ENCODE measurements at places on chromosomes 4 and X.

DNA sequence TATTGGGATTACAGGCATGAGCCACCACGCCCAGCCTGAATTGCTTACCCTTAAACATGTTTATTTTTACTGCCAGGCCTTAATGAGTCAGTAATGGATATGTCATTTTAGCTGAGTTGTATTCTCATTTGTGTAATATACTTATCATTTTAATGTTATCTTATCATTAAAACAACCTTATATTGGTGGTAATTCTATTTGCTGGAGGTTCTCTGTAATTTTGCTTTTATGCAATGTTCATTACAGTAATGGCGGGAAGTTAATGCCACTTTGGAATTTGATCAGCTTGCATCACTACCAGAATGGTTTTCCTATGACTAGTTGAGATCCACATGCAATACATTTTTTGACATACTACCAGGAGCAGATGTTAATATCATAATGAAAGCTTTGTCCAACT, 6.3 kb upstream of the PGAM4 start:
- peak; percentile 3 for DNase-seq

DNA sequence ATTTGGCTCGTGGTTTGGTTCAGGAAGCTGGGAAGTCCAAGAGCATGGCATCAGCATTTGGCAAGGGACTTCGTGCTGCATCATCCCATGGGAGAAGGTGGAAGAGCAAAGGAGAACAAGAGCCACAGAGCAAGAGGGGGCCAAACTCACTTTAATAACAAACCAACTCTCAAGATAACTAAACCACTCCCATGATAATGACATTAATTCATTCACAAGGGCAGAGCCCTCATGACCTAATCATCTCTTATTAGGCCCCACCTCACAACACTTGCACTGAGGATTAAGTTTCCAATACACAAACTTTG, 113.4 kb upstream of the ATXN3L start:
- DNase-seq, result no peak

DNA sequence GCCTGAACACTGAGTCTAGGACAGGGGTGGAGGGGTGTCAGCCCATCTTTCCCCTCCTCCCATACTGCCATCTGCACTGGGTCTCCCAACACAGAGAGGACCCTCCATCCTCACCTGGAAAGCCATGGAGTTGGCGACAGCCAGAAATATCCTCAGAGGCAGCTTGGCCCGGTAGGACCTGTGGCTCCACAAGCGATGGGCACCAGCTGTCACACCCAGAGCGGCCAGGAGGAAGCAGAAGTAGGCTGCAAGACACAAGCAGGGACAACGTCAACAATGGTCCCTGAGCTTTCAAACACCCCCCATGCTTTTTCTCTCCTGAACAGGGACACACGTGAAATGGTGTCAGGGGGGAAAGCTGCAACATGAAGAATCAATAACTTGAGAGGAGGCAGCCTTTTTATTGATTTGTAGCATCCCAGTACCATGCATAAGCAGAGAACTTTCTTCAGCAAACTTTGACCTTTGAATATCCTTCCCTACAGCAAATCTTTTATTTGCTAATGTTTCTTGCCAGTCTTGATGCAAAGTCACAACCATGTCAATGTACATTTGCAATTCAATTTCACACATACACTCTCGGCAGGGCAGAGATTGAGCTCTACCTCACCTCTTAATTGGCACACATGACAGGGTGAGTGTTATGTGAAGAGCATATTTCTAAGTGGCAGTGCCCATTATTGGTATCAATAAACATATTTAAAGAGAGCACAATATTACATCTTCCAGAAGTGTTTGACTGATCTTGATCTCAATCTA, 93.2 kb downstream of the SCD5 start:
- no peak for DNase-seq

GRCh38 chr4:181517491-181517890, 725.7 kb upstream of the TENM3 start:
- DNase-seq, result no peak

- no peak for DNase-seq
Observed at GRCh38 chr4:13527981-13528820, 16.1 kb downstream of the NKX3-2 start.

DNA sequence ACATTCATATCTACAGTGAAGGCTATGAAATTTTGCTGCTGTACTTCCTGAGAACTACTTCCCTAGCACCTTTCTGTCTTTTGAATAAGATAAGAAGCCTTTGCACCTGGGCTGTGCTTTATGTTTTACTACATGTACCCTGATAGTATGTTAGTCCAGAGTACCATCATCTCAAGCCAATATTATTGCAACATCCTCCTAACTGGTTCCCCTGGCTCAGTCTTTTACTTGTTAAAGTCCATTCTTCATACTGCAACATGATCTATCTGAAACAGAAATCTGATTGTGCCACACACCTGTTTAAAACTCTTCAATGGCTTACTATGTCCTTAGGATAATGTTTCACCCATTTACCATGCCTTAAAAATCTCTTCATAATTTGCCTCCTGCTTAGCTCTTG, 102.3 kb downstream of the AGTR2 start:
- no peak for DNase-seq

- DNase-seq, result no peak
Observed at GRCh38 chr4:987624-988513, 1.0 kb downstream of the IDUA start.

DNA sequence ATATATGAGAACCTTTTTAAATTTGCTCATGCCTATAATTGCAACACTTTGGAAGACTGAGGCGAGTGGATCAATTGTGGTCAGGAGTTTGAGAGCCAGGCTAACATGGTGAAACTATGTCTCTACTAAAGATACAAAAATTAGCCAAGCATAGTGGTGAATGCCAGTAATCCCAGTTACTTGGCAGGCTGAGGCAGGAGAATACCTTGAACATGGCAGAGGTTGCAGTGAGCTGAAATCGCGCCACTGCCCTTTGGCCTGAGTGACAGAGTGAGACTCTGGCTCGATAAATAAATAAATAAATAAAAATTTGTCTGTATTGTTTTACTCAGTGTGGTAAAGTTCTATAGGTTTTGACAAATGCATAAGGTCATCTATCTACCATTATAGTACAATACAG, 218.2 kb downstream of the ZC4H2 start:
- no peak for DNase-seq

- DNase-seq, result no peak
Observed at GRCh38 chr4:88244816-88245579, 39.4 kb downstream of the PPM1K start.

DNA sequence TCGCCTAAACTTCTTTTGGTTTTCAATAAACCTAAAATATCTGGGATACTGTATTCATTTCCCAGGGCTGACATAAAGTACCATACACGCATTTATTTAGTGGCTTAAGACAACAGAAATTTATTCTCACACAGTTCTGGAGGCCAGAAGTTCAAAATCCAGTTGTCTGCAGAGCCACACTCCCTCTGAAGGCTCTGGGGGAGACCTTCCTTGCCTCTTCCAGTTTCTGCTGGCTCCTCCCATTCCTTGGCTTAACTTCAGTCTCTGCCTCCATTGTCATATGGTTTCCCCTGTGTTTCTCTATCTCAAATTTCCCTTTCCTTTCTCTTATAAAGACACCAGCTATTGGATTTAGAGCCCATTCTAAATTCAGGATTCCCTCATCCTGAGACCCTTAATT, 44.4 kb downstream of the NR3C2 start:
- no peak for DNase-seq

- DNase-seq, result no peak
Observed at GRCh38 chr4:85717847-85718246, 242.9 kb downstream of the ARHGAP24 start.

- no peak for DNase-seq
Observed at GRCh38 chr4:103429283-103429682, 231.1 kb upstream of the CENPE start.

- DNase-seq, result no peak
Observed at GRCh38 chrX:50827996-50828395, 14.0 kb upstream of the SHROOM4 start.

DNA sequence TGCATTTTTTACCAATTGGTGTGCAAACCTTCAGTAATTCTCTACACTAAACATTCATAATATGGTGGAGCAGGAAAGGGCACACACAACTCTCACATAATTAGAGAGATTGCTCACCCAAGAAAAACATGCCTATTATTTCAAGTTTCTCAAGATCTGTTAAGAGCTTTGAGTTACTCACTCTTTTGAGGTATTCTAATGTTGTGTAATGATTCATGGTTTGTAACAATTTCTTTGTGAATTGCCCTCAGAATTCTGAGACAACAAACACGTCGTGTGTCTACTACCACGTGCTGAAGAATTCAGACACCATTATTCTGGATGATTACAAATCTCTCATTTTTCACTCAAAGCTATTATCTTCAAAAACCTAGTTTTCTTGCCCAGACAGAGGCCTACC, 82.8 kb downstream of the PDGFC start:
- no peak for DNase-seq

GRCh38 chrX:101348452-101349192, at the start of gene TIMM8A:
TIMM8A (minus strand) TSS chrX:101348742; CDS start chrX:101348664, 78 bp downstream.
- peak; percentile 70 for DNase-seq

DNA sequence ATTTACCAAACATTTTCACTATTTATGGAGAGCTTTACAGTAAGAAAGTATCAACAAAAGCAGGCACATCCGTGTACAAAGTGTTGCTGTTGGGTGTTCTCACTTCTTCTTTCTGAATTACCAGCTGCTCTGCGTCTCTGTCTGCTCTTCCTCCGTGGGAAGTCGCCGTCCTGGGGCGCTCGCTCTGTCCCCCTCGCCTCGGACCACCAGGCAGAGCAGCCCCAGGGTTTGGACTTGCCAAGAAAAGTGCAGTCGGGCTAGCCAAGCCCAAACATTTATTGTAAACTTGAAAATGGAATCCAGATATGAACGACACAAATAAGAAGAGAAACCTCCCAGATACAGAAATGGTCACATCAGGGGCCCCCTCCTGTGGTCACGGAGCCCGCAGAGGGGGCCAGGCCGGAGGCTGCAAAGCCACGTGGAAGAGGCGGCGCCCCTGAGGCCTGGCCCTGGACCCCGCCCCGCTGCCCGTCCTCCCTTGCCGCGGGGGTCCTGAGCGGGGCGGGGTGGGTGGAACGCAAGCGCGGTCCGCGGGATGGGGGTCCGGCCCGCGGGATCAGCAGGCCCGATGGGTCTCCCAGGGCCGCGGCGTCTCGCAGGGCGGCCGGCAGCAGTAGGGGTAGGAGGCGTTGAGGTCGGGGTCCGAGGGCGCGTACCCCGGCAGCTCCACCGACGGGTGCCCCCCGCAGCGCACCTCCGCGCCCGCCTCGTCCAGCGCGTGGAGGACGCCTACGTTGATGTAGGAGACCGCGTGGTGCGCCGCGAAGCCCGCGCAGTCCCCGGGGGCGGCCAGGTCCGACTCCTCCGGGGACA, 1.5 kb downstream of the TMEM271 start:
- DNase-seq, result no peak

DNA sequence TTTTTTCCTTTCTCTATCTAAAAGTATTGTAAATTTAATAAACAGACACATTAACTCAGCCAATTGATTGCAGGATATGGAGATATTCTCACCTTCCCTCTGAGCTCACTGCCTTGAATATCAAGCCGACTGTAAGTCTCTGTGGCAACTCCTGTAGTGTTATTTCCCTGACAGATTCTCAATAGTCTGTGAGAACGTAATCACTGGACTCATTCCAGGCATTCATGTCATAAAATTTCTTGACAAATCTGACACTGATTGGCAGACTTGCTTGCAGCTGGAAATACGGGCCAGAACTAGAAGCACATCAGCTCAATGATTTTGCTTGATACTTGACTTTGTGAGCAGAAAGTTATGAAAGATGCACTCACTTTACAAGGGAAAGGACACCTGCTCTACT, 29.6 kb downstream of the FAM47B start:
- DNase-seq, result no peak

- no peak for DNase-seq
Observed at GRCh38 chrX:110331444-110332030, 13.7 kb upstream of the AMMECR1 start.

DNA sequence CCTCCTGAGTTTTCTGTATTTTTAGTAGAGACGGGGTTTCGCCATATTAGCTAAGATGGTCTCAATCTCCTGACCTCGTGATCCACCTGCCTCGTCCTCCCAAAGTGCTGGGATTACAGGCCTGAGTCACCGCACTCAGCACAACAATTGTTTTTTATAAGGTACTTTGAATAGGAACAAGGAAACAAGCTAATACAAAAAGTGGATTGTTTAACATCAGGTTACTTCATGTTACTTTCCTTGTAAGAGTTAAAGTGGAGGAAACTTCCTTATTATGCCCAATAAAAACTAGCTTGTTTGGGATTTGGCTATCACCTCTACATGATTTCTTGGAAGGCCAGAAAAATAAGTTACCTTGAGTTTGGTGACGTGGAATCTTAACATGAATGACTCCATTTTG, 698.7 kb downstream of the CCSER1 start:
- DNase-seq, result no peak

DNA sequence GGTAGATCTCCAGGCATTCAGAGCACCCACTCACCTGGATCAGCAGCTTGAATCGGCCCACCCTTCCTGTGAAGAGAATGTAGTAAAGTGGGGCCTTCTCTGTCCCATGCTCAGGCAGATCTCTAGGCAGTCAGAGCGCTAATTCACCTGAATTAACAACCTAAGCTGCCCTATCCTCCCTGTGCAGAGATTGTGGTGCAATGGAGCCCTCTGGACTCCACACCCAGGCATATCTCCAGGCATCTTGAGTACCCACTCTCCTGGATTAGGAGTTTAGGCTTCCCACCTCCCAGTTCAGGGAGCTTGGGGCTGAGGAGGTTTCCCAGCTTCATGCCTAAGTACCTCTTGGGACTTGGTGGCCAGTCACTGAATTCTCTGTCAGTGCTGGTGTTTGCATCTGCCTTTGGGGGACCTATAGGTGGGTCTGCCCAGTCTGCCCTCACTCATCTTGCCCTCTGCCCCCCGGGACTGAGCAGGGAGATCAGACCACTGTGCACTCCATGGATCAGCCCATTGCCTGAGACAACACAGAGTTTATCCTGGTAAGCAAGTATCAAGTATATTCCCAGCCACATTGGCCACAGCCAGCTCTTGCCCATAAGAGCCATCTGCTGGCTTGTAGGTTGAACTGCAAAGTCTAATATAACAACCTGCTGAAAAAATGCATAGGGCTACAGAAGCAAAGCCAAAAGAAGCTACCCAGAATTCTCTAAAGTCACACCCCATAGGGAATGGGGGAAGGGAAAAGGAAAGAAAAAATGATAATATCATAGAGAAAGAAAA, 372.9 kb downstream of the KLHL13 start:
- DNase-seq, result no peak

DNA sequence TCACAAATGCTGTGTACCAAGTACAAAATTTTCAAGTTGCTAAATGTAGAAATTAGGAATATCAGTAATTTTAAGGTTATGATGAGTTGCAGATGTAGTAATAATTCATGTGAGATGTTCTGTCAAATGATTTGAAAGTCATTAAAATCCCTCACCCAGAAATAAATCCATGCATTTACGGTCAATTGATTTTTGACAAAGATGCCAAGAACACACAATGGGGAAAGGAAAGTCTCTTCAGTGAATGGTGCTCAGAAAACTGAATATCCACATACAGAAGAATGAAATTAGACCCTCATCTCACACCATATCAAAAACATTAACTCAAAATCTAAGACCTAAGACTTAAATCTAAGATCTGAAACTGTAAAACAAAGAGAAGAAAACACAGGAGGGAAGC, 12.9 kb upstream of the BMPR1B start:
- DNase-seq, result no peak

All from NCI-H1930 (cell line).